GM19239 (cell line): ENCODE measurements at places on chromosomes 2 and 18.

GRCh38 chr2:143603846-143604565, 474.8 kb downstream of the ARHGAP15 start:
- no peak for DNase-seq

GRCh38 chr2:134973241-134974138, 54.9 kb downstream of the CCNT2 start:
- DNase-seq: no peak

DNA sequence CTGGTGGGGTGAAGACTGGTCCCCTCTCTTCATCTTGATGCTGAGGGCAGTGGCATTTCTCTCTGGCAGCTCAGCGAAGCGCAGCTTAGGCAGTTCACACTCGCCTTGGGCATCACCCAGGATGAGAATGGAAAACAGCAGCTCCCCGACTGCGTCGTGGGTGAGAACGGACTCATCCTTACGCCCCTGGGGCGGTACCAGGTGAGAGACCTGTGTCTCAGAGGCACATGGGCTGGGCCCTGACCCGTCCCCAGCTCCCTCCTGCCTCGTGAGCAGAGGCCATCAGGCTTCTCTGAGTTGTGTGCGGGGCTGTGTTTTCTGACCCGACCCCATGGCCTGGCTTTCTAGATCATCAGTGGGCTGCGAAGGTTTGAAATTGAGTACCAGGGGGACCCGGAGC, 8.2 kb upstream of the CCDC74A start:
- no peak for DNase-seq

DNA sequence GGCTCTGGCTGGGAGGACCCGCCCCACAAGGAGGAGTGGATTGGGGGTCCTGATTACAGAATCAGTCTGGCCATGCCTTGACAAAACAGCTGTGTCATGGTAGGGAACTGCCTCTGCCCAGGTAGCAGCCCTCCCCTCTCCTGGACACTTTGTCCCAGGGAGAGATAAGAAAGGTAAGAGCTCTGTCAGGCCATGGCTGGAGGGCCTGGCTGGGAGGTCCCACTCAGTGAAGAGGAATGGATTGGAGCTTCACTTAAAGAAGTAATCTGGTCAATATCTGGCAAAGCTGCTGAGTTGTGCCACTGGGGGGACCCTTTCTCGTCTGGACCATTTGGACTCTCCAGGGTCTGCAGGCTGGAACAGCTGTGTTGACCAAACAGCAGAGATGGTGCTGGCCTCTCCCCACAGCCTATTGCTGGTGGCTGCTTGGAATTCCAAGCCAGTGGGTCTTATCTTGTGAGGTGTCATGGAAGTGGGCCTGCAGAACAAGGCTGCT, 75.4 kb downstream of the EPC2 start:
- no peak for DNase-seq

- no peak for DNase-seq
These were observed 56.8 kb downstream of the ASAP2 start for GRCh38 chr2:9263428-9263827.

DNA sequence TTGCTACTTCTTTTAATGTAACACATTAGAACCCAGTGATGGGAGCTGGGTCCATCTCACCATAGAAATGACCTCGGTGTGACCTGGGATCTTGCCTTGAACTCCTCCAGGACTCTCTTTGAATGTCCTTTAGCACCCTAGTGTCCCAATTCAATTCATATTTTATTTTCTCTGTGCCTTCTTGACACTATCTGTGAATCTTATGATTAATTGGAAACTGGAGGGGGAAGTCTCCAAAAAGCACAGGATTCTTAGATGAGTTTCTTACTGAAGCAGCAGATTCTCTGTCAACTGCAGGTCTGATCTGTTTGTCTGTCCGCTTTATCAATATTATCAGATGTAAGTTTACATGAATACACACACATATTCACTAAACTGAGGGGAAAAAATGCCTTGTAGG, 470 bp downstream of the DHRS9 start:
- DNase-seq: no peak

- no peak for DNase-seq
These were observed 1.9 kb upstream of the CYP27A1 start for GRCh38 chr2:218780046-218780445.

DNA sequence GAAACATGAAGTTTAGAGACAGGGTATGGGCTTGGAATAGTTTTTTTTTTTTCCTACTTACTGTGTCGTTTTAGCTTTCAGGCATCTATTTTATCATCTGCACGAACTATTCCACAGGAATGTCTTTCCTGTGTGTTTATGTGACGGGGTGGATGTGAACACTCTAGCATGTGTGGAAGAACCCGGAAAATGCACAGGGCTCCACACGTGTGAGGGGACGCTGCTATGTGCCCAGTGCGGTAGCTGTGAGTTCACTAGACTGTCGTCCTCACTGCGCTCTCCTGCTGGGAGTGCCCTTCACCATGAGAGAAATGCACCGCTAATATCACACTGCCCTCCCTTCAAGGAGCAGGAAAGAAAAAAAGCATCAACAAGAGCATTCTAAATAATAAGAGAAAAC, 250.8 kb upstream of the PXDN start:
- no peak for DNase-seq

DNA sequence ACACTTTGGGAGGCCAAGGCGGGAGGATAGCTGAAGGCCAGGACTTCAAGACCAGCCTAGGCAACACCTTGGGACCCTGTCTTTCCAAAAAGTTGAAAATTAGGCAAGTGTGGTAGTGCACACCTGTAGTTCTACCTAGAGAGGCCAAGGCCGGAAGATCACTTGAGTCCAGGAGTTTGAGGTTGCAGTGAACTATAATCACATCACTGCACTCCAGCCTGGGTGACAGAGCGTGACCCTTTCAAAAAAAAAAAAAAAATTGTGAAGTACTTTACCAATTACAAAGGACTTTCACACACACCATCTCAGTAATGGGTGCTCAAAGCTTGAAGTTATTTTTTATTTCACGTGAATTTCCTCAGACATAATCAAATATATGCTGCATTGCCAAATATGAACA, 65.0 kb downstream of the ATAD2B start:
- no peak for DNase-seq

GRCh38 chr18:48767090-48767690, 183.6 kb downstream of the SMAD7 start:
- DNase-seq: no peak

GRCh38 chr2:215917953-215918620, 95.3 kb downstream of the MREG start:
- DNase-seq: peak; percentile 36

DNA sequence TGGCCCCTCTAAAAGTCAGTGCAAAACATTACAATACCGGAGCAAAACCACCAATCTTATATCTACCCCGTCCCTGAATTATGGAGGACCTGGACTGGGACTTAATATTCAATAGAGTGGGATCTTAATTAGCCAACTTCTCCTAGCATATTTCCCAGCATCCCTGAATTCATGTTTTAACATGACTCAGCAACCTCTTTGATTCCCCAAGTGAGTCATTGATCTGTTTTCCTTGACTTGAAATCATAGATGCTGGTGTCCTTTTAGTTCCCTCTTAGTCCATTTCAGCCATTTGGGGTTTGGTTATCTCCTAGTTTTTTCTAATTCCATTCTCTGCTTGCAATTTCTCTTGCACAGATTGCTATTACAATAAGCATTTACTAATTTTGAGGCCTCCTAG, 677.7 kb upstream of the CELF4 start:
- DNase-seq: no peak

- no peak for DNase-seq
These were observed 56.6 kb downstream of the FAM228A start for GRCh38 chr2:24231461-24231881.

DNA sequence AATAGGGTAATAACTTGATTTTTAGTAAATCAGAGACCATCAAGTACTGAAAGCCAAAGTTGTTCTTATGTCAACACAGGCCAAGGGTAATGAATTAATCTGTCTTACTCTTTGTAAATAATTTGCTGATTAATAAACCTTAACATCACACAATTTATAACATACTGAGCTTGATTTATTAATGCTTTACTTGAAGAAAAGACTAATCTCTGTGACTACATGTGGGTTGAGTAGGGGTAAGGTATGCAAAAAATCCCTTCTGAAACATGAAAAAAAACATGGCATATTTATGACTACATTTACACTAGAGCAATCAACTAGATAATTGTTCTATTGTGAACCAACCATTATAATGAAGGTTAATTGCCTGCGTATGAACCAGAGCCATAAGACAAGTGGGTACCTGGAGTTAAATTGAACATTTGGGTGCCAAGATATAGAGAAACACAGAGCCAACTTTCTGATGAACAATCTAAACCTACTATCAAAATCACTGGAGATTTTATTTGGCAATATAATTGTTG, 67.7 kb upstream of the GRB14 start:
- no peak for DNase-seq
